ENCODE measurements at places on chromosomes 6 and 20.
A peak's percentile ranks its signal among the peaks of the same experiment; 100 is the strongest.

- DNase-seq = no peak
These were observed 3.6 kb upstream of the NUP153 start for GRCh38 chr6:17710331-17710730.

DNA sequence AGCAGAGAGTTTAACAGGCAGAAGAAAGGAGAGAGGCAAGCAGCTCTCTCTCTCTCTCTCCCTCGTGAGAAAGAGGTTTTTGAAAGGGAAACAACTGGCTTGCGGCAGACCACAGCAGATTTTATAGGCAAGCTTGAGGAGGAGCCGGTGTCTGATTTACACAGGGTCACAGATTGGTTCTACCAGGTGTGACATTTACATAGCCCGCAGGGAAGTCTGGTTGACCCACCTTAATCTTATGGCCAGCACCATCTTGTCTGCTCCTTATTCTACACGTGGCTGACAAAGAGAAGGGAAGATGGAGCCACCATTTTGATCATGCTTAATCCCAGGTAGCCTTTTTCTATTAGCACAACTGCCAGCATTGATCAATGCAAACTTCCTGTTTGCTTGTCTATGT lies 65.4 kb downstream of the OR2J2 start:
- DNase-seq = no peak

DNA sequence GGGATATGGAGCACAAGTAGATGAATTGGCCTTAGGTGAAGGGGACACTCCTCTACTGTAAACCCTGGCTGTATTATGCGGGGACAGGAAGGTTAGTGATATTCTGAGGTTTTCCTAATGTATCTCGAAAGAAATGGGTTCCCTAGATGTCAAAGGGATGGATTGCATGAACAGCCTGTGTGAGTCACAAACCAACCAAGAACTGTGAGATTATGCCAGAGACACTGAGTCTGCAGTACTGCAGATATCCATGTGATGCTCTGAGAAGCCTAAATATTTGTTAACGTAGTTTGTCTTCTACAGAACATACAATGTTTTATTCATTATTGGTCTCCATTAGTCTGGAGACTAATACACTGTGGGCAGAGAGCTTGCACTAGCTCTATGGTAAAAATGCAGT lies 182.2 kb downstream of the AKAP7 start:
- no peak for DNase-seq

DNA sequence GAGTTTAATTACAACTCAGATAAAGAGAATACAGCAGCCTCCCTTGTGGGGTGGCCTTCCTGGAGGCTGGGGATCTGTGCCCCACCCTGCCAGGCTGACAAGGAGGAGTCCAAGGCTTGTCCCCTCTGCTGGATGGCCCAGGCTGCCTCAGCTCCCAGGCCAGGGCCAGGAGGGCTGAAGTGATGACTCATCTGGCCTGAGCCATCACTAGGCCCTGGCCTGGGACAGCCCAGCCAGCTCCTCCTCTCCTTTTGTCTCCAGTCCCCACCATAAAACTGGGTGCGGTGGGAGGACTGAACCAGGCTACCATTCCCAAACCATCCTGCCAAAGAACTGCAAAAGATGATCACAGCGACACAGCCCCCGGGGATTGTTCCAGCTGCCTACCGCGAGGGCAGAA lies 15.0 kb downstream of the GRM4 start:
- no peak for DNase-seq

DNA sequence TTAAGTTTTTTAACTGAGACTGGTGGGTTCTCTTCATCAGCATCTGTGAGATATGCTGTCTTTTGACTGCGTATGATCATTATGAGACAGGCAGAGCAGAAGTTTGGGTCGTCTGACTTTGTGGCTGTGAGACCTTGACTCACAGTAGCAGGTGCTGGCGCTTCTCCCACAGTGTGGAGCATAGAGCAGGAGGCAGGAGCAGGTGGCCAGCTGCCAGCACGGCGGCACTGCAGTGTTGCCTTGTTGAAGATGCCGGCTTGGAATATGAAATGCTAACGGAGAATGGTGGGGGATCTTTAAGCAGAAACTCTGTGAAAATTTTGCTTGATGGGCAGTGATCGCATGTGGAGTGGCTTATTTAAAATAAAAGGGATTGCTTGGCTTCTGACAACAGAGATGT lies 105.0 kb downstream of the TIAM2 start:
- peak; percentile 56 for DNase-seq

GRCh38 chr6:15058200-15059061 lies 187.4 kb upstream of the JARID2 start:
- DNase-seq = no peak

DNA sequence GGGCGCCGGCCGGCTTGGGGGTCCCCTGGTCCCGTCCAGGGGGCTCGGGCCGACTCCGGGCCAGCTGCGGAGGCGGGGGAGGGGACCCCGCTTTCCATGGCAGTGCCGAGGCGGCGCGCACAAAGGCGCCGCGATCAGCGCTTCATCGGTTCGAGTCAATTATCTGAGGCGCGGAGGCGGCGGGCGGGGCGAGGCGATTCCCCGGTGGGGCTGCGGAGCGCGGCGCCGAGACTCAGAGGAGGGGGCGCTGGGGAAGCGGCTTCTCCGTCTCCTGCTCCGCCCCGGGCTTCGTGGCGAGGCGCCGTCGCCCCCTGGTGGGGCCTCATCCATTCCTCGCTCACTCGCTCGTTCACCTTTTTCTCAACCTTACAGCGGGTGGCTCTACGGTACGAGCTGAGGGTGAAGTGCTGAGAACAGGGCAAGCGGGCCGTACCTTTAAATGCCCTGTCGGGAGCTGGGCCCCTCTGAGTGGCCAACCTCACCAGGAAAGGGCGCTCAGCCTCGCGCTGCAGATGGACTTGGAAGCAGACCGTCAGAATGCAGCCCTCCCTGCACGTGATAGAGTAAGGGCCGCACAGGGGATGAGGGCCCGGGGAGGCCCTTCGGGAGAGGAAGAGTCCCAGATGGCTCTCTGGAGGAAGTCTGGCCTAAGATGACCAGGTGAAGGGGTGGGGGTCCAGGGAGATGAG lies 39.9 kb downstream of the SLC52A3 start:
- peak; percentile 72 for DNase-seq

- DNase-seq = no peak
These were observed 64.0 kb upstream of the ADGRF4 start for GRCh38 chr6:47634210-47635047.

GRCh38 chr6:32551410-32551809 lies 21.3 kb upstream of the HLA-DRB5 start:
- DNase-seq = no peak

DNA sequence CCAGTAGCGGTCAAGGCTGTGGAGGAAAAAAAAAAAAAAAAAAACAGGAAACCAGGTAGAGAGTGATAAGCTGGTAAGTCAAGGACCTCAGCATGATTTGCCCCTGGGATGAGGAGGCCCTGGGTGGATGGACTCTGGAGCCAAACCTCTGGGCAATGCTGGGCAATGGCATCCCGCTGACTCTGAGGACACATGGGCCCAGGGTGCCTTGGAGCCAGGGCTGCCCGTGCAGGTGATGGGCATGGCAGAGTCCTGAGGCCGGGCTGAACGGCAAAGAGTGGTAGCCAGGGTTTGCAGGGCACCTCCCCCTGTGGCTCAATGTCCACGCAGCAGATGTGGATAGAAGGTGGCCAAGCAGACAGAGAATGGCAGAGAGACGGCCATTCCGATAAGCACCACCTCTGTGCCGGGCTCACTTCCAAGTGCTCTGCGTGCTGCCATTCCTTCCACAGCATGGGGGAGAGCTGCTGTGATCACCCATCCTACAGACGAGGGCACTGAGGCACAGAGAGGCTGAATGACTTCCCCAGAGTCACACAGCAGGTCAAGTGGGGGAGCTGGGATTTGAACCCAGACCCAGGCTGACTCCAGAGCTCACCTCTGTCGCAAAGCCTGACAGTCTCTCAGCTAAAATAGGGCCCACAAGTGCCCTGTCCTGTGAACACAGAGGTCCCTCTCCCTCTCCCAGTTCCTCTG lies 353.9 kb downstream of the CDH4 start:
- DNase-seq = no peak

DNA sequence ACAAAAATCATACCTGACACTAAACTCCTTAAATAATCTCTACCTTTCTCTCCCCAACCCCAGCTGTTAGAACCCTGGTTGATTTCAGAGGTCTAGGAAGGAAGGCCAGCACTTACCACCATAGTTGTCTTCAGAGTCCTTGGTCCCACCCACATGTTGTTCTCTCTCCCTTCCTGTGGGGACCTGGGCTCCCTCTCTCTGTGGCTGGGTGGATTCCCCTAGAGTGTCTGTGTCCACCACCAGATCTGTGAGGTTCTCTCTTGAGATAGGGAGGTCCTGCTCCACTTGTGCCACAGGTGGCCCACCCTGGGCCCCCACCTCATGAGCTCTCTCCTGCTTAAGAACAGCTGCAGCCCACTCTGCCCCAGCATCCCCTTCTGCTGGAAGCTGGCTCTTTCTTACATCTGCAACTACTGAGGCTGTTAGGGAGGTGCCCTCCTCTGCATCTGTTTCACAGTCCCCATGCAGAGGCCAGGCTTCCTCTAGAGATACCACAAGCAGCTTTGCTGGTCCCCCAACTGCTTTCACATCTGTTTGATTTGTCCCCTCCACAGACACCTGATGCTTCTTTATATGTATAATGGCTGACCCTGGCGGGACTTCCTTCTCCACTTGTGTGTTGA lies 5.2 kb downstream of the MDC1 start:
- no peak for DNase-seq

DNA sequence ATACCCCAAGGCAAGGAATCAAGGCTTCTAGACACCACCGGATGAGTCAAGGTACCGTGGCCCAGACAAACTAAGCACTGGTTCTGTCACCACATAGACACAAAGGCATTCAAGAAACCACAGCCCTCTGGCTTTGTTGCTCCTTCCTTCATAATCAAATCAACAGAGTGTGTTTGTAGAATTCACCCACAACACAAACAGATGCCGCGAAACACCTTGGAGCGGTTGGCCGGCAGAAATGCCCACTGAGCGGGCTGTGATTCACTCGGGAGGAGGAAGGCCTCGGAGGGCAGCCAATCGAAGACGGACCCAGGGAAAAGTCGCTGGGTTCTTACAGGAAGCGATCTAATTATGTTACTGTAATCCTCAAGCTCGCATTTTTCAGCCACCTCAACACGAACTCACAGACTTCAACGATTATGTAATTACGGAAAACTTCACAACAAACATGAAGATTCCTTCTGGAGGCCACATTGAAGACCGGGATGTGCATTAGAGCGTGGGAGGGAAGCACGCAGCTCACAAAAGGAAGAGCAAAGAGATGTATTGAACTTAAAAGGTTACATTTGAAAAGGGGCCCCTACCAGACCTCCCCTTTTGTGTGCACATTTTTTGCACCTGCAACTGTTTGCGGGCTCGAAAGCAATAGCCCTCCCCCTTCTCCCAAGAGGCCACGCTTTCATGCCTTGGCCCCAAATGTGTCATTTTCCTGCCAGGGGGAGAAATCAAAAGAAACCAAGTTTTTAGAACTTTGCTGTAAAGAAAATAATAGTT lies 184.7 kb upstream of the PREP start:
- no peak for DNase-seq

- no peak for DNase-seq
These were observed 256.6 kb upstream of the FOXQ1 start for GRCh38 chr6:1055015-1055921.

- no peak for DNase-seq
These were observed 10.8 kb downstream of the GSTA4 start for GRCh38 chr6:52984247-52984646.

- peak; percentile 64 for DNase-seq
These were observed 611 bp downstream of the CNPY3 start for GRCh38 chr6:42929821-42930360.

DNA sequence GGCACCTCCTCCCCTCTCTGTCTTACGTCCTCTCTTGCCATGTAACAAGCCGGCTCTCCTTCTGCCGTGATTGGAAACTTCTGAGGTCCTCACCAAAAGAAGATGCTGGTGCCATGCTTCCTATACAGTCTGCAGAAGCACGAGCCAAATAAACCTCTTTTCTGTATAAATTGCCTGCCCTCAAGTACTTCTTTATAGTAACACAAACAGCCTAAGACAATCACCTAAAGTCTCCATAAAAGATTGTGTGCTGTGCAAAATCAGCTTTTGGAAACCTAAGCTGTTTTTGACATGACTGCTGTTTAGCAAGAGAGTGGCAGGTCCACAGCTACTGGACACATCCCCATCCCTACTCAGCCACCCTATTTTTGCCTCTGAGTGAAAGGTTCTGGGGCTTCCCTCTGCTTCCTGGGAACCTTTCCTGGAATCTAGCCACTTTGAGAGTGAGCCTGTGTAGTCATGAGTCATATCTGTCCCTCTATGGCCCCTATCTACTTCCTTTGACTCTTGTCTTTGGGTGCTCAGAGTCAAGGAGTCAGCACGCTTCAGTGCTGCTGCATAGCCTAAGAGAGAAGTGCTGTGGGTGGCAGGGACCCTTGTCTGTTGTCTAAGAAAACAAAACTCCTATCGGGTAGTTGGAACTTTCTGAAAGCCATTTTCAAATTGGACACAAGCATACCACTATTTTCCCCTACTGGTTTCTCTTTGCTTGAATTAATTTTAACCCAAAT lies 110.0 kb downstream of the PPP1R14C start:
- no peak for DNase-seq

- no peak for DNase-seq
These were observed 672.7 kb downstream of the CD109 start for GRCh38 chr6:74368746-74369145.

GRCh38 chr6:167826896-167827582 lies at the start of gene AFDN:
TSS of gene AFDN (plus strand) at chr6:167826911. CDS start at chr6:167827133, 222 bp downstream.
- peak; percentile 59 for DNase-seq

- DNase-seq = no peak
These were observed 17.5 kb downstream of the HMGN4 start for GRCh38 chr6:26555505-26556262.

- DNase-seq = no peak
These were observed 584.2 kb downstream of the BCKDHB start for GRCh38 chr6:80690551-80691131.

DNA sequence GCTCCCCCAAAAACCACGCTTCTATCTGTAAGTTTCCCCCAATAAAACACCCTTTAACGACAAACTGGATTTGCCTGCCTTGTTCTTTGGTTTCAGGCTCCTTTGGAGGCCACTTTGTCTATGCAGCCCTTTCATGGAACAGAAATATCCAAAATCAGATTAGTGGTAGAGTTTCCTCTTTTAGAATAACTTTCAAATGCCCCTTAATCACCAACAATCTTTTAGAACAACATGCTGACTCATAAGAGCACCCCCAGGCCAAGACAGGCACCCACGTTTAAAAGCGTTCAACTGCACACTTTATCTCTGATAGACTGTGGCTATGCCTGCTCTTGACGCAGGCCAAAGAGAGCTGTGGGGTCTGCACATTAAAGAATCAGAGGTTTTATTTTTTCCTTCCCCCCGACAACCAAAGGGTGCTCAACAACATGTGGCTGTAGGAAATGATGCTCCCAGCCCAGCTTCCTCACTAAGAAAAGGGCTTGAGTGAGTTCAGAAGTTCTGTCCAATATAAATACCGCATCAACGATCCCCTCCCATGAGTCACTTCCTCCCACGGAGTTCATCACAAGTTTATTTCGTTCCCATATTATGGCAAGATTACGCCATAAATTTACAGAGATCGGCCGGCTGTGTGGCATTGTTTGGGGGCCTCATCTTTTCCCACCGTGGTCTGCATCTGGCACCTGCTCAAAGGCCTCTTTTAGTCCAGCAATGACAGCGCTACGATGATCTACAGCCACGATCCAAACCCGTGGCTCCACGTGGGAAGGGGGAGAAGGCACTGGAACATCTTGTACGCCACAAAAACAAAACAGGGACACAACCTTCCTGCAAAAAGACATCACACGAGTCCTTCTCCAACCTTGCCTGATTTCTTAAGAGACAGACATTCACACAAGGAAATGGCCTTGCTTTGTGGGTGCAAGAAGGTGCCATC lies 88.8 kb upstream of the NFATC2 start:
- no peak for DNase-seq

GRCh38 chr20:9253006-9253539 lies 184.2 kb downstream of the PLCB4 start:
- DNase-seq = no peak

- DNase-seq = no peak
These were observed 15.2 kb downstream of the ADGB start for GRCh38 chr6:146613947-146614346.

All from NCI-H345 (cell line).